ENCODE measurements at places on chromosomes 7 and 10.

GRCh38 chr7:50564640-50565558 is at the start of gene DDC:
Gene DDC (minus strand): TSS chr7:50565405. CDS start chr7:50544085, 21,320 bp downstream.
- DNase-seq, result no peak

GRCh38 chr7:34109936-34110780 is 204.8 kb downstream of the BMPER start:
- no peak for DNase-seq

- DNase-seq, result no peak
Observed at GRCh38 chr7:56115852-56116538, at the start of gene NUPR2. Gene NUPR2 (minus strand): TSS chr7:56116417. CDS start chr7:56116314, 103 bp downstream.

GRCh38 chr10:71216751-71217265 is 4.4 kb downstream of the UNC5B start:
- no peak for DNase-seq

GRCh38 chr7:30755384-30756154 is 3.6 kb downstream of the INMT start:
- DNase-seq, result no peak

GRCh38 chr10:7337431-7338171 is 73.2 kb downstream of the SFMBT2 start:
- no peak for DNase-seq

GRCh38 chr10:124332426-124332825 is 86.3 kb downstream of the OAT start:
- DNase-seq, result no peak

DNA sequence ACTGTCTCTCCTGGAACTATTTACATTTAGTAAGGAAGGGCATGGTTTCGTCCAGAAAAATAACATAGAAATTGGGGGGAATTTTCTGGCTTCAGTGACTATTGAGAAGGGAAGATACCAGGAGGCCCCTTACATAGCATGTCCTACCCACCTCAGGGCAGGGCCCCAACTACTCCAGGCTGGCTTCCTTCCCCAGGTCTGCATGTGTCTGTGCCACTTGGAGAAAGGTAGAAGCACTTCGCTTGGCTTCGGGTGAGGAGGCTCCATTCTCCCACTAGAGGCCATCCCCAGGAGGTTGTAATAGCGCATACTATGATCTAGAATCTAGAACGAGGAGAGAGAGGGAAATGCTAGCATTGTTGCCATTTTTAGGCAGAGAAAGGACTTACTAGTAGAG is 14.7 kb downstream of the LRGUK start:
- DNase-seq, result no peak

- no peak for DNase-seq
Observed at GRCh38 chr10:32318476-32318896, 28.5 kb downstream of the EPC1 start.

DNA sequence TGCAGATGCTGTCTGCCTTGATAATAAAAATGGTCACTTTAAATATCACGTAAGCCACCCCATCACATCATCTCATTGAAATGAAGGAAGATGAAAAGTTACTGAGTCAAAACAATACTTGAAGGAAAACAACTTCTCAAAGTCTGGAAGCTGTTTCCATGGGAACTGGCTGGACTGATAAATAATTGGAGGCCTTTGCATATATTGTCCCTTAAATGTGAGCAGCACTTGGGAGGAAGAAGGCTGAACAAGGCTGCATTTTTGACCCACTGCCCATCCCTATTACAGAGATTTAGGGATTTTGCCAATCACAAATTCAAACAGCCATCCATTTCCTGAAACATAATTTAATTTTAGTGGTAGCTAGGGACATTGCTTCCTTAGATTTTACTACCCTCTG is 18.2 kb upstream of the MAGI2 start:
- no peak for DNase-seq

GRCh38 chr10:124350806-124351205 is 67.9 kb downstream of the OAT start:
- no peak for DNase-seq

GRCh38 chr7:120475994-120476393 is 203.0 kb downstream of the KCND2 start:
- no peak for DNase-seq

- no peak for DNase-seq
Observed at GRCh38 chr10:65135508-65135907, 1614.3 kb downstream of the REEP3 start.

DNA sequence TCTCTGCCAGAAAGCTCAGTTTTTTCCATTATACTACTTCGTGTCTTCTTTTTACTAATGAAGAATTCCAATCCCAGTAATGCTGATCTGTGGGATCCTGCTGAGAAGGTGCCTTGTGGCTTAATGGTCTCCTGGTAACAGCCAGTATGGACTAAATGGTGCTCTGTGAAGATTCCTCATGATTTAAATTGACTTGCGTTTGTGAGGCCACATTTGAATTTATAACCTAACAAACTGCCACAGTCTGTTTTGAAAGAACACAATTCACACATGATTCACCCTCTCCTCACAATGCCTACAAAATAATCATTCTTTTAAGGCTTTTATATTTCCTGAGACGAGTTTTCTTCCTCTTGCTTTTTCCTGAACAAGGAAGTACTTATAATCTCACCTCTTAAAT is 140.0 kb downstream of the MBL2 start:
- DNase-seq, result no peak

DNA sequence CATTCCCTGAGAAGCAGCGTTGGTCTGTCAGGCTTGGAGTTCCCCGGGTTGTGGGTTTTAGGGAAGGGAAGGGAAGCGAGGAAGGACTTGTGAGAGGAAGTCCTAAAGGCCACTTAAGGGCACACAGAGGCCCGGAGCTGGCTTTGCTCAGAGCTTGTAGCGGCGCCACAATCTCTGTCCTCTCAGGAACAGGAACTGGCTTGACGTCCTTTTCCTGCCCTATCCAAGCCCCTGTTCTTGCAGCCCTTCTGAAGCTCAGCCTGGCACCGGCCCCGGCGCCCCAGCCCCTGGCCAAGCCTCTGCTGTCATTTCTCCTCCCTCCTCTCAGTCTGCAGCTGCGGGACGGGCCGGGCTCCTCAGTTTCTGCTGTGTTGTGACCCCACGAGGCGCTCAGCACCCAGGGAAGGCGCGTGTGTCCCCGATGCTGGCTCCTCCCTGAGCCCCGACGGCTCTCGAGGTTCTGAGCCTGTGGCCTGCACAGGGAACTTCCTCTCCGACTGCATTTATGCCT is at the start of gene GIMAP8:
GIMAP8 (plus strand) TSS at position 140 of the 511 bp plus-strand sequence. CDS start 16,069 bp downstream, outside the sequence.
- DNase-seq, result peak; percentile 37

- DNase-seq, result peak; percentile 47
Observed at GRCh38 chr10:96339956-96340904, 18.6 kb downstream of the OPALIN start.

- DNase-seq, result no peak
Observed at GRCh38 chr7:158101821-158102450, 485.7 kb downstream of the PTPRN2 start.

- DNase-seq, result no peak
Observed at GRCh38 chr10:119209736-119210355, 2.5 kb downstream of the GRK5 start.

- no peak for DNase-seq
Observed at GRCh38 chr10:99276848-99277486, 41.3 kb upstream of the HPSE2 start.

DNA sequence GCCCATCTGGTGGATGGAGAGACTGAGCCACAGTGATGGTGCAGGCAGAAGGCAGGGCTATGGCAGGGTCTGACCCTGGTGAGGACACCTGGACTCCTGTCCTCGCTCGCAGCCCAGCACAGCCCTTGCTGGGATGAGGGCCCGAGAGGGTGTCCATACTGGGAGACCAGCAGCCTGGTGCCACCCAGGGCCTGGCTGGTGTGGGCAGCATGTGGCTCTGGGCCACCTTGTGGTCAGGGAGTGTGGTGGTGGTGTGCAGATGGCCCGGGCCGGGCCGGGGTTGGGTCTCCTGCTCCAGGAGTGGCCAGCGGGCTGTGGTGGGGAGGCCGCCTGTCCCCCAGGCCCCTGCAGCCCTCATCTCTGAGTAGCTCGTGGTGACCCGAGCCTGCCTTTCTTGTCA is 14.9 kb downstream of the ADCY1 start:
- no peak for DNase-seq

DNA sequence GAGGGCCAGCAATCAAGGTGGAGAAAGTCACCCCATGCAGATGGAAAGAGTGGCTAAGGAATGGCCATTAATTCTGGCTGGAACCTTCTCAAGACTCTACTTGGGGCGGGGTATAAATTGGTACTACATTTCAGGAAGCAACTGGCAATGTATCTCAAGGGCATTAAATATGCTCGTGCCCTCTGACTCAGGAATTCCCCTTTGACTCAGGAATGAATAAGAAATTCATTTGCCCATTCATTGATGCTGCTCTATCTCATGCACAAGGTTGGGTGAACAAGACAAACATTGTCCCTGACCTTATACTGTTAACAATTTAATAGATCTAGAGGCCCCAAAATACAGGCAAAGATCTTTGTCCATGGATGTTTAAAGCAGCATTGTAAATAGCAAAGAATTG is 188.1 kb downstream of the MYOF start:
- no peak for DNase-seq

DNA sequence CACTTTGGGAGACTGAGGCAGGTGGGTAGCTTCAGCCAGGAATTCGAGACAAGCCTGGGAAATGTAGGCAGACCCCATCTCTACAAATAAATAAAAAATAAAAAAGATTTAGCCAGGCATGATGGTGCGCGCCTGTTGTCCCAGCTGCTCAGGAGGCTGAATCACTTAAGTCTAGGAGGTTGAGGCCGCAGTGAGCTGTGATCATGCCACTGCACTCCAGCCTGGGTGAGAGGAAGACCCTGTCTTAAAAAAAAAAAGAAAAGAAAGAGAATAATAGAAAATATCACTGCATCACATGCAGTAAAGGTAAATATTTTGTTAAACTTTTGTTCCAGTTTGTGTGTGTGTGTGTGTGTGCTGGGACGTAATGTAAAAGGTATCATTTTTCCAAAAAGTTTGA is 3.0 kb downstream of the STRIP2 start:
- DNase-seq, result no peak

DNA sequence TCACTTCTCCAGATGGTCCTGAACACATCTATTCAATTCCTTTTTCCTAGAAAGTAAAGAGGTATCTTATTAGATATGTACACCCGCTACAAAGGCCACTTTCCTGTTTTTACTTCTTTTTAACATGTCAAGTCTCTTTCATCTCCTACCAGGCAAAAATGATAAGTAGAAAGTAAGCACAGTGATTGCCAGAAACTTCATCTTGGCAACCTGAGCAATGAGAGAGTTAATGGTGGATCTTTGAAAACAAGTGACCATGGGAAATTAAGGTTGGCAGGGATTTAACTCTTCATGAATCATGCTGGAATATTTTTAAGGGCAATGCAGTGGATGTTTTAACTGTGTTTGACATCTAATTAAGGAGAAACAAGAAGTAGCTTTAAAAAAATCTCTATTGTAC is 2.7 kb downstream of the SEMA3A start:
- no peak for DNase-seq

GRCh38 chr7:116434820-116435341 is 64.7 kb upstream of the CAV2 start:
- DNase-seq, result no peak

- peak; percentile 29 for DNase-seq
Observed at GRCh38 chr10:61896854-61897661, 4.4 kb upstream of the ARID5B start.

GRCh38 chr10:43055991-43056567 is 20.8 kb upstream of the RET start:
- no peak for DNase-seq

DNA sequence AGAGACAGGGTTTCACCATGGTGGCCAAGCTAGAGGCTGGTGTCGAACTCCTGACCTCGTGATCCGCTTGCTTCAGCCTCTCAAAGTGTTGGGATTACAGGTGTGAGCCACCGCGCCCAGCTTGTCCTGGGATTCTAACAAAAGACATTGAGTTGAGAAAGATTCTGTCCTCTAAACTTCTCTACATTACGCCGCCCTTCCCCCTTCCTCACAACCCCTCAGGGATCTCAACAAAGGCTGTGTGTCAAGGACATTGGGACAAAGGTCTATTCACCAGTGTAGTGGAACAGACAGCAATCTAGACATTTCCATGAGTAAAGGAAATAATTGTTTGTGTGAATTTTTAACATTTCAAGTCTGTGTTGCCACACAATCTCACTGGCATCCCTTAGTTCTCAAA is 68.8 kb upstream of the KIF5B start:
- no peak for DNase-seq

- DNase-seq, result no peak
Observed at GRCh38 chr7:39428221-39428620, 138.0 kb upstream of the YAE1 start.

- no peak for DNase-seq
Observed at GRCh38 chr7:129115676-129116075, 28.8 kb upstream of the TSPAN33 start.

GRCh38 chr7:115933471-115933870 is 97.1 kb downstream of the TFEC start:
- no peak for DNase-seq

GRCh38 chr10:95445223-95445836 is 115.8 kb downstream of the SORBS1 start:
- no peak for DNase-seq

DNA sequence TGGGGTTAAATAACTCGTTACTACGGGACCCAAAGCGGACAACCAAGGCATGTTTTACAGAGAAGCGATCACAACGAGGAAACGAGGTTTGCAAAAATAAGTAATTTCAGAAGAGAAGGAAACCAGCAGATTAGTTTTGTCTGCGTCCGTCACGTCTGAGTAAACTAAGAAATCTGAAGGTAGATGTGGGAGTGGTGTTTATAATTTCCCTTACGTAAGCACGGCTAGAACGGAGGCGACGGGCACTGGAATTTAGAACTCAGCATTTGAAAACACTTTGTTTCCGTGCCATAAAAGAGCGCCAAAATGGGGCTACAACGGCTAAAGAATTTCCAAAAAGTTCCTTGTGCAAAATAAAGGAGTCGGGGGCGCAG is 718 bp upstream of the UMAD1 start:
- peak; percentile 26 for DNase-seq

- DNase-seq, result no peak
Observed at GRCh38 chr10:63206997-63207811, 74.1 kb downstream of the NRBF2 start.

GRCh38 chr7:139232377-139232717 is 1.3 kb downstream of the UBN2 start:
- DNase-seq, result peak; percentile 33

DNA sequence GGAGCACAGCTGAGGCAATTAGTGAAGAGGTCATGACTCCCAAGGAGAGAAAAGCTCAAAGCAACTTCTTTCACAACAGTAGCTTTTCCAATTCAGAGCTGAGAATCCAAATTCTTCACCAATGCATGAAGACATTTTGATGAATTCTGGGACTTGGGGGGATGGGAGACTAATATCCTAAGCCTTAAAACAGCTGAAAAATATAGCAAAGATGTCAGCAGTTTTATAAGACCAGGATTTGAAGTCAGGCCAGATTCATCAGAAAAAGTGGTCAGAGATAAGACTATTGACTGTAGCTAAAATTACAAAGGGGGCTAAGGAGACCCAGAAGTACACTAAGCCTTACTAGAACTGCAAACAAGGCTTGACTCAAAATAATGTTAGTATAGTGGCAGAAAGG is 51.6 kb downstream of the GPR141 start:
- DNase-seq, result no peak

- no peak for DNase-seq
Observed at GRCh38 chr7:155194382-155195140, 103.1 kb upstream of the INSIG1 start.
